ENCODE measurements at places on chromosomes 4 and X.

DNA sequence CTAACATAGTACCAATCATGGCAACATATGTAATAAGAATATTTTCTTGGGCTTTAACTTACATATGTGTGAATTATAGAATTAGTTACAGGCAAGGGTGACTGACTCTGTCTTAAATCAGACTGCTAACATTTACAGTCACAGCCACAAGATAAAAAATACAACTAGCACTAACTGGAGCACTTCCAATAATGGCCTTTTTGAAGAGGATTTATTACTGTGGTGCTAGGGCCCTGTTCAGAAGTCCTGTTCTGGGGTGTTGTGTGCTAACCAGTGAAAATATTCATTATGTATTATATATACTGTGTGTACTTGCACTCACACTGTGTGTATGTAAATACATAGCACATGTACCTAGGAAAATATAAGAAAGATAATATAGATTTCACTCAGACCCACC is 1611.2 kb downstream of the PCDH18 start:
- no peak for DNase-seq

DNA sequence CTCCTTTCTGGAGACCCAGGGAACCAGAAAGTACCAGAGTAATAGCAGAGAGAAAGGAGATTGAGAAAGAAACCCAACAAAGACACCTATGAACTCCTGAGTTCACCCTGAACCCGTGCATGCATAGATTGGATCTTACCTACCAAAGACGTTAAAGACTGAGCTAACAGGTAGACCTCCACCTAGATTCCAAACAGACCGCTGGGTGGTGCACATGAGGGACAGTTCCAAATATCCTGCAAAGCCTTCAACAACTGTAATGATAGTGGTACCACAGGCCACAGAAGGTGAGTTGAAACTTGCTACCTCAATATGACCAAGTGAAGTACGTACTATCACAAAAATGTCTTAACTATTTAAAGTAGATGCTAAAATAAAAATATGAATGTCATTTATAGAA is 34.0 kb upstream of the NR0B1 start:
- no peak for DNase-seq

DNA sequence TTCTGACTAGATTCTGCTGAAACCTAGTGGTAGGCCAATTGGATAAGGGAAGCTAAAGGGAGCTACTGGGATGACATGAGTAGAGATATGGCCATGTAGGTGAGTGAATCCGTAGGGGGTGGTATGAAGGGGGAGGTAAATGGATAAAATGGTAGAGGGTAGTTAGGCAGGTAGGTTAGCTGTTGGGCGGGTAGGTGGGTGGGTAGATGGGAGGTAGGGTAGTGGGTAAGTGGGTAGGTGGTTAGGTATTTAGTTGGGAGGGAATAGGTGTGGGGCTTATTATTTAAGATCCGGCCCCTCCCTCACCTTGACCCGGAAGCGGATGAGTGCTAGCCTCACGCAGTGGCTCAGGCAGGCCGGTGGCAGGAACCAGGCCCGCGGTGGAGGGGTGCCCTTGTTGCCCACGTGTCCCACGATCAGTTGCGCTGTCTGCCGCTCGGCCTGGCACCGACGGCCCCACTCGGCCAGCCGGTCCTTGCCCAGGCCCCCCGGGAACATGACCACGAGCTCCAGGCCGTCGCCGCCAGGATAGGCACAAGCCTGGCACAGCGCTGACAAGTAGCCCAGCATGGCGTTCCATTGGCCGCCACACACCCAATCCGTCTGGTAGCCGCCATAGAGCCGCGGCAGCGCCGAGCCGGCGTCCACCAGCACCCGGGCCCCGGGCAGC is 725 bp downstream of the FAM120C start:
- peak; percentile 56 for DNase-seq

DNA sequence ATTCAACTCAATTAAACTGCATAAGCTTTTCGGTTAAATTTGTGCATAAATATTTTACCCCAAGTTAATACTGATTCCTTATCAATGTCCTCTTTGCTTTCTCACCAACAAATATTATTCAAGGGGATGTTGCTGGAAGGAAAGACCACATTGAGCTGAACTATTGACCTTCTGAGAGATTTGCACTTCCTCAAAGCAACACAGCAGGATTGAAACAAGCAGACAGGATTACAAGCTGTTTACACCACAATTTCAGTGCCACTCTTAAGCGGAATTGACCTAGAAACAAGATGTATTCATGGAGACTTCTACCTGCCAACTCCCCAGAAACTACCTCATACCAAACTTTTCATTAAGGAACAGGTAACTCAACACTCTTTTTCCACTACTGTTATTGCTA is 96.5 kb upstream of the DUSP21 start:
- no peak for DNase-seq

DNA sequence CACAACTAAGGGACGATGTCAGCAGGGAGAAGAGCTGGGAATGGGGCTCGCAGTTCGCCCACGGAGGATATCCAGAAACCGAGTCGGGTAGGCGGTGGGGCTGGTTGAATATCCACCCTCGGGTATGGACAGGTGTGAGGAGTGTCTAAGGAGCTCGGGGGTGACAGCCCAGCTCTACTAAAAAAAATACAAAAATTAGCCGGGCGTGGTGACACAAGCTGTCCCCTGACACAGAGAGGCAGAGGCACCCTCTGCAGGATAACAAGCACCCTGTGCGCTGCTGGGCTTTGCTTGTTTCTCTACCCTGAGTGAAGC is 12.2 kb upstream of the ASMTL start:
- DNase-seq = peak; percentile 11

DNA sequence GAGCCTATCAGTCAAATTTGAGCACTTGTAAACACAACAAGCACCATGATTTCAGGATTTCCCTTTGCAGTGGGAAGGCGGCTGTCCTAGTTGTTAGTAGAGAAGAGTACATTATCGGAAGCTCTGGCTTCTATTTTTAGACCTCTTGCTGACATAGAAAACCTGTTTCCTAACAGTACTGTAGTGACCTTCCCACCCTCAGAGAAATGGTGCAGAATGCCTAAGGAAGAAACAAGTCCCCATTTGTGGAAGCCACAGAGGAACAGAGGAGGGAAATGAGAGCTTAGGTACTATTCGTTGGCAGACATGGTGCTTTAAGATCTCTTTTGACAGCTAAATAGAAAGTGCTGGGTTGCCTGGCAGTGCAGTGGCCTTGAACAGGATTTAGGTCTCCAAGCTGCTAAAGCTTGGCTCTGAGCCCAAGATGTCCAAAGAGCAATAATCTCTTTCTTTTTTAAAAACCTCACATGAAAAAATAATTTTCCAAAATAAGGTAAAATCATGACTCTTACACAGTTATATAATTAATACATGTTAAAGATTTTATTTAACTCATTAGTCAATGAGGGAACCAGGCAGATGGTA is 24.9 kb downstream of the GLRA2 start:
- no peak for DNase-seq

- DNase-seq = no peak
These were observed 6.8 kb upstream of the FGF2 start for GRCh38 chr4:122819708-122820449.

GRCh38 chr4:1187182-1187581 is 14.8 kb upstream of the SPON2 start:
- DNase-seq = no peak

DNA sequence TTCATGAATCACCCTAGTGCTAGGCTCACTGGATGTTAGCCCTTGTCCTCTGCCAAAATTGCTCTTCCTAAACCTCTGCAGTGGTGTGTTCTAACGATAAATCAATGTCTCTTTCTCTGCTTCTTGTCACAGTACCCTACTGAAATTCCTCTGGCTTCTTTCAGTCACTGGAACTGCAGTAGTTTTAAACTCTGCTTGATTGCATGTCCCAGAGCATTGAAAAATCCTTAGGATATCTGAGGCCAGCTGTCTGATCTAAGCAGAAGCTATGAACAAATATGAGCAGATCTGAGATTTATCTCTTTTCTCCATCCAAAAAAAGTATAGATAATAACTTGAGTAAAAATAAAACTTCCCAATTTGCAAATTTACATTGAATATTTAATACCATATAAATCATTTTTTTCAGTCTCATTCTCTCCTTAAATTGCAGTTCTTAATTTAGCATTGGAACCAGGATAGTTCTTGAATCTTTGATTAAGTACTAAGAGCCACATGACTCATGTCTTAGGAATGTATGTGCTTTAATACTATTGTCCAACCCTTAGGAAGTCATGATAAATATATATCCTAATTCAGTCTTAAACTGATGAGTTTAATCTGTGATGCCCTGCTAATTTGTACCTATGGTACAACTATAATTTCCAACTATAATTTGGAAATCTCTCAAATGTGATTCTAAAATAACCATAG is 169.7 kb downstream of the PDHA2 start:
- no peak for DNase-seq

DNA sequence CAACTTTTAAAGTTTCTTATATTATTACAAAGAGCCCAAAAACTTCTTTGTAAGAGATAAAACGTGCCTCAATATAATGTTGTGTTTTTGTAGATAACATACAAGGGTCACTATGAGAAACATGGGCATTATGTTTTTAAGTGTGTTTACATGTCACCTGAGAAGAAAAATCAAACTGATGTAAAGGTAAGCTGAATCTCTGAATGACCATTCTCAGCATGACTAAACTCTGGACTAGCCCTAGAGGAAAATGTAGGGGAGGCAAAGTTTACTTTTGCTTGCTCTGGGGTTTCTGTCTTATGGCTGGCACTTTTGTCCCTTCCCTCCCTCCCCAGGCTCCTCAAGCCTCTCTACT is 6.8 kb downstream of the MEPE start:
- no peak for DNase-seq

DNA sequence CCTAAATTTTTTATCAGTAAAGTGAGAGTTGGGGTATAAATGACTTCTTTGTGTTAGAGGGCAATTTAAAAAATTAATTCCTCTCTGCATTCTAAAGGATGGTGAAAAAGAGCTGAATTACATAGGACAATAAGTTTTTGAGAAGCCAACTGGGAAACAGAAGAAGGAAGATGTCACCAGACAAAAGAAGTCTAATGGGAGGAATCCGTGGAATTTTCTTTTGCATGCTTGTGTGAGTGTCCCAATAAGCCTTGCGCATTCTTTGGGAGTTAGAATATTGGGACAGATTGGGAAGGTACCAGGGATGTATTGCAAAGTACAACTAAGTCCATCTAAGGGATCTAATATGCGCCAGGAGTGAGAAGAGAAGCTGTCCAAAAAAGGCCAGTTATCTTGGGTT is 35.1 kb upstream of the NR3C2 start:
- no peak for DNase-seq

- DNase-seq = no peak
These were observed 556.1 kb upstream of the TENM3 start for GRCh38 chr4:181687116-181687515.

GRCh38 chrX:118745570-118745969 is 18.2 kb downstream of the IL13RA1 start:
- no peak for DNase-seq

DNA sequence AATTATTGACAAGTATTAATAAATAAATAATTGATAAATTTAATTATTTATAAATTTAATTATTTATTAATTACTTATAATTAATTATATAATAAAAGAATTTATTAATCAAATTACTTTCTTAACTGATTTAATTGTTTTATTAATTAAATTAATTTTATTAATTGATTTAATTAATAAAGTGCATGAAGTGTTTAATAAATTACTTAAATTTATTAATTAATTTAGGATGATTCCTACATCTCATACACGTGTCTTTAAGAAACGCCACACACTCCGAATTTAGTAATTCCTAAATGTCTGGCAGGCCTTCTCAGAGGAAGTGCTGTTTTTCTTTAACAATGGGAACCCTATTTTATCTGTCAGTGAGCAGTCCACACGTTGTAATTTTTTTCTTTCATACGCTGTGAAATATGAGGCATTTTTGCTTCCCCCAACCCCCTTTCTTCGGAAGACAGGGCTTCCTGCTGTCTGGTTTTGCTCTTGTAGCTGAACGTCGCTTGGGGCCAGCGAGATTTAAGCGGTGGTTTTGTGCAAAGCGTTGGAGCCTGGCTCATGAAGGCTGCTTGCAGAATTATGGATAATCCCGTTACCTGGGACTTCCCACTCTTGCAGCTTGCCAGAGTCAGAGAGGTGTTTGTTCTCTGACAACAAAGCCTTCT is 46.8 kb downstream of the CRLF2 start:
- no peak for DNase-seq

DNA sequence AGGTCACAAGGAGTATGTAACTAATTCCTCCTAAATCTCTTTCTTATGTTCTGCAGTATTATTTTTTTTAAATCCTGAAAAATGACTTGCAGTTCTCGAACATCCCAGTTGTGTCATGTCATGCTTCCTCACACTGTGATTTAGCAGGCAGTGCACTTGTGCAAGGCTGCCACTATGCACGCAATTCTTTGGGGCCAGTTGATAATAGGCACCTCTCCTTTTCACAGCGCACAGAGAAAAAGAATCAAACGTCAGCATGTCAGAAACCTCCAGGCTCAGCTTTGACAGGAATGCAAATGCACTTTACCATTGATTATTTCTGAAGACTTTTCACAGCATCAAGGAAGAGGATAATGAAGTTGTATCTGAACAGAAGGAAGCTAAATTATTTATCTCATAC is 62.9 kb downstream of the FGF13 start:
- DNase-seq = no peak

- no peak for DNase-seq
These were observed 31.6 kb downstream of the MTHFD2L start for GRCh38 chr4:74189331-74190043.

DNA sequence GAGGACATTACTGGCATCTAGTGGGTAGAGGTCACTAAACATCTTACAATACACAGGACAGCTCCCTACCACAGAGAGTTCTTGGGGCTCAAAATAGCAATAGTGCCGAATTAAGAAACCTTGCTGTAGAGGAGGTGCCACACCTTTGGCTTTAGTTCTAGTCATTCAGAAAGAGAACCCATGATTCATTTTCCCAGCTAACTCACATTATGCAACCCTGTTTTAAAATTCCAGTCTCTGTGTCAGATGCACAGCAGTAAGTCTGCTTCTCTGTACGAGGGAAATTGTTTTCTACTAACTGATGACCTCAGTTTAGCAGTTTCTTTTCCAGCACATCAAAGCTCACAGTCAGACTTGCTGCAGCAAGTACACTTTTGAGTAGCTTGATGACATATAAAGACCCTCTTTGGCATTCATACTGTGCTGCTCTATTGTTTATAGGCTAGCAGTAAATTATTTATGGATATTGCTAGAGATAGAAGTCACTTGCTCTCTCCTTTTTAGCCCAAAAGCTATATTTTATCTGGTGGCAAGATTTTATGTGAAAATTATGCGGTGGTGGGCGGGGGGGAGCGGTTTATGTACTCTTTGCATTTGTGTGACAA is 487.8 kb upstream of the MAGEB18 start:
- DNase-seq = no peak

DNA sequence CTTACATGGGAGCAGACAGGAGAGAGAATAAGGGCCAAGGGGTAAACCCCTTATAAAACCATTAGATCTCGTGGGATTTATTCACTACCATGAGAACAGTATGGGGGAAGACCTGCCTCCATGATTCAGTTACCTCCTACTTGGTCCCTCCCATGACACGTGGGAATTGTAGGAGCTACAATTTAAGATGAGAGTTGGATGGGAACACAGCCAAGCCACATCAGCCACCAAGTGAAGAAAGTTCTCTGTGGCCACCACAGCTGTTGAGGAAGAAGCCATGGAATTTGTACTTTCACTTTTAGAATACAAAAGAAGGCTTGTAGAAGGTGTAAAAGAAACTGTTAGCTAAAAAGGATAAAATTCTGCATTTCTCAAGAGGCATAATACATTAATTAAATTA is 67.0 kb upstream of the CXorf51A start:
- no peak for DNase-seq
